ENCODE measurements at places on chromosomes 5 and 9.

GRCh38 chr9:24242576-24242975 lies 303.1 kb downstream of the IZUMO3 start:
- no peak for DNase-seq

GRCh38 chr5:39700523-39700922 lies 275.7 kb upstream of the DAB2 start:
- no peak for DNase-seq

DNA sequence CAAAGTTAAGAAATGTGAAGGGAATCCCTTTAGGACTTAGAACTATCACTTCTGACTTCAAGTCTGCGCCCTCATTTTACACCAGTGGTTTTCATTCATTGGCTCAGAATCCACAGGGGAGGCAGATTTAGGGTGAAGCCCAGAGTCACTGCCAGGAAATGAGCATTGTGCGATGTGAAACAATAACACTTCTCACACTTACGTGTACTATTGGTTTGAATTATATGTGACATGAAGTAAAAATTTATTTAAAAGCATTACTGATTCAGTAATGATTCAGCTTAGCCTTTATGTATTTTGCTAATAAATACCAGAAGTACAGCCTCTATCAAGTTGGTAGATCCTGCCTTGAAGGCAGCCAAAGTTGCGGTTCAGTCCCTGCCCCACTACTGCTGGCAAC lies 98.6 kb downstream of the PAM start:
- peak; percentile 10 for DNase-seq

- no peak for DNase-seq
These were observed 755.3 kb downstream of the TLE1 start for GRCh38 chr9:80934095-80934494.

GRCh38 chr9:30078195-30078594 lies 2306.2 kb upstream of the ACO1 start:
- DNase-seq: no peak

DNA sequence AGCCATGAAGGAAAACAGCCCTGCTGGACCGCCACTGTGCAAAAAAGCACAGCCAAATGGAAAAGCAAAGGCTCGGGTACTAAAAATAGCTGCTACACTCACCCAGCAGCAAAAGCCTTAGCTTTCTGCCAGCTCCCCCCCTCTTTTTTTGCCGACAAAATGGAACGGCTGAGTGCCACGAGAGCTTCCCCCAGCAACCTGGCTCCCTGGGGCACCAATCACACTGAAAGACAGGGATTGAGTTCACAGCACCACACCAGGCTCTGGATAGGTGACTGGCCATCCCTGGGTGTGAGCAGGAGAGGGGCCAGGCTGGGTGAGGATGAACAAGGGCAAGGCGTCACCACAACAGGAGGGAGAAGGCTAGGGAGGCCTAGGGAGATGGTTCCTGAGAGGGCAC lies 66.7 kb downstream of the SIL1 start:
- DNase-seq: no peak

DNA sequence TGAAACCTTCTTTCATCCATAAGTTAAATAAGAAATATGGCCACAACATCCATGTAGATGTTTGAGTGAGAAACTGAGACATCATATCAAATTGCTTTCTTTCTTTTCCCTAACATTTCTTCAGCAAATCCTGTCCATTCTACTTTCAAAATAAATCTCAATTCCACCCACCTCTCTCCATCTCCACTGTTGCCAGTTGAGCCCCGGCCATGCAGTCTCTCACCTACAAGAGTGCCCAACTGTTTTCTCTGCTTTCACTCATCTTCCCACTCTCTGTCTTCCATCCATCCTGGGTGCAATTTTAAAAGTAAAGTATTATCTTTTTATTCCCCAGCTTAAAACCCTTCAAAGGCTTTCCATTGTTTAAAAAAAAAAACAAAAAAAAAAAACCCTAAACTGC lies 260.4 kb downstream of the DEPDC1B start:
- no peak for DNase-seq

GRCh38 chr9:105900123-105900522 lies 205.8 kb downstream of the TMEM38B start:
- no peak for DNase-seq

GRCh38 chr9:96413302-96414221 lies 4.6 kb downstream of the ZNF367 start:
- no peak for DNase-seq

GRCh38 chr5:36701085-36701698 lies 94.8 kb downstream of the SLC1A3 start:
- no peak for DNase-seq

- DNase-seq: no peak
These were observed 19.6 kb upstream of the ENC1 start for GRCh38 chr5:74660140-74660539.

DNA sequence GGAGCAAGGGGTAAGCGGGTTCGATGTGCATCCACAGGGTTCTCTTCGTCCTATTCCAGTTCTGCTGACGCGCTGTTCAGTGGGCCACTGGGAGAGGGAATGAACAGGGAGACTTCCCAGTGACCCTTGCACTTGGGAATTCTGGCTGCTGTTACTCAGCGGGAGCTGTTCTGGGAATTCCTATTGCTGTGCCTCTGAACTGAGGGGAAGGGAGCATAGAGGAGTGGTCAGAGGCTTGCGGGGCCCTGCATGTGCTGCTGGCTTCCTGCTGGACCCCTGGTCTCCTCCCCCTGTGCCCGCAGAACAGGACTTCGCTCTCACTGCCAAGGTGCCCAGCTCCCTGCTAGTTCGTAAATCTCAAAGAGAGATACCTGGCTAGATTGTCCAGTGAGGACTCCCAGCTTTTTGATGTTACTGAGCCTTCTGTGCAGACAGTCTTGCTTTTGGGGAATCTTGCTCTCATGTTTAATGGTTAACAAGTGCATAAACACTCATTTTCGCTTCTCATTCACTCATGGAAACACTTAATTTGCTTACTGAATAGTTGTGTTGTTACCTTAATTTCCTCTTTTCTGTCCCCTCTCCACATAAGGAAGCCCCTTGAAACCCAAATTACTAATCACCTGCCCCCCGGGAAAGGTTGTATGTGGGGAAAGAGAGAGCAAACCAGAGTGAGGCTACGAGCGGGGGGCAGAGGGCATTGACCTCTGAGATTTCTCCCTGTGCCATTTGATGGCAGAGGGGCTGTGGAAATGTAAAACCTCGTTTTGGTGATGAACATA lies 5.9 kb downstream of the TRIO start:
- no peak for DNase-seq

DNA sequence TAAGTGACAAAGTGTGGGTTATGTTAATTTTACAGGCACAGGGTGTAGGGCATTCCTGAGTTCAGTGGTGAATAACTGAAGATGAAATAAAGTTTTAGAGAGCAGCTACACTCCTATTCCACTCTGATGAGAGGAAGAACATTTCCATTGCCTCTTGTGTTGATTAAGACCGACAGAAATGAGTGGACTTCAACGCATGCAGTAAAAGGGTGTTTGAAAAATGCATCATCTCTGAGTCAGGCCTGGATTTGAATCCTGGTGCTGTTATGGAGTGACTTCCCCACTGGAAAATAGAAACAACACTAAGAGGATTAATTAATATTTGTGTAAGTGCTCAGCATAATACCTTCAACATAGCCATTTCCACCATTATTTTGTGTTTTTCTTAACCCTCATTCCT lies 86.3 kb downstream of the PRR16 start:
- no peak for DNase-seq

- DNase-seq: no peak
These were observed 60.8 kb downstream of the PTPN3 start for GRCh38 chr9:109437286-109437685.

DNA sequence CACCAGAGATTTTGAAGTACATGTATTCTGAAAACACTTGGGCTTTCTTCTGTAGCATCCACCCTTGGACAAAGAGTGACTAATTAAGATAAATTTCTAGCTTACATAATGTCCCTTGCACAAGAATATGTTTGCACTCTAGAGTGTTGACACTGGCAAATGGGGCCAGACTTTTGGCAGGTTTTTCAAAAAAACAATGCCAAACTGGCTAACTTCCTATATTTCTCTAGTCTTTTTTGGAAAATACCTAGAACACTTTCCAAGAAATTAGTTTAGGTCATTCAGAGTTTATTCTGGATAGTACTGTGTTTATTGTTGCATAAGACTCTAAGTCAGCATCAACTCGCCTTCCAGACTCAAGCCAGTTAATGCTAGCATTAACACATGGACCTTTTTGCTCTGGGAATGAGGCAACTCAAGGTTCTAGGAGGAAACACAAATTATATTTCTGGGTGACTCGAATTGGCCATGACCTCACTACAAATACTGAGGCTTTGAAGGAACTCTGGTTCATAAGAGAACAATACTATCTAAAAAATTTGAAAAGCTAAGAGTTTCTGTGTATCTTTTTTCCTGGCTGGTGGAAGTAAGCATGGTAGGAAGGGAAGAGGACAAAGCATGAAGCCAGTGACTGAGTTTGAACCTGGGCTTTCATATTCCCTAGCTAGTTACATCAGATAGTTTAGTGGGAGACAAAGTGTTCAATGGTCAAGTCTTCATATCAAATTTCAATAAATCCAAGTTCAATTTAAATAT lies 101.6 kb downstream of the NREP start:
- no peak for DNase-seq

- no peak for DNase-seq
These were observed 247.3 kb downstream of the PSAT1 start for GRCh38 chr9:78544230-78544629.

GRCh38 chr5:180557217-180557809 lies 34.0 kb downstream of the SCGB3A1 start:
- DNase-seq: no peak

DNA sequence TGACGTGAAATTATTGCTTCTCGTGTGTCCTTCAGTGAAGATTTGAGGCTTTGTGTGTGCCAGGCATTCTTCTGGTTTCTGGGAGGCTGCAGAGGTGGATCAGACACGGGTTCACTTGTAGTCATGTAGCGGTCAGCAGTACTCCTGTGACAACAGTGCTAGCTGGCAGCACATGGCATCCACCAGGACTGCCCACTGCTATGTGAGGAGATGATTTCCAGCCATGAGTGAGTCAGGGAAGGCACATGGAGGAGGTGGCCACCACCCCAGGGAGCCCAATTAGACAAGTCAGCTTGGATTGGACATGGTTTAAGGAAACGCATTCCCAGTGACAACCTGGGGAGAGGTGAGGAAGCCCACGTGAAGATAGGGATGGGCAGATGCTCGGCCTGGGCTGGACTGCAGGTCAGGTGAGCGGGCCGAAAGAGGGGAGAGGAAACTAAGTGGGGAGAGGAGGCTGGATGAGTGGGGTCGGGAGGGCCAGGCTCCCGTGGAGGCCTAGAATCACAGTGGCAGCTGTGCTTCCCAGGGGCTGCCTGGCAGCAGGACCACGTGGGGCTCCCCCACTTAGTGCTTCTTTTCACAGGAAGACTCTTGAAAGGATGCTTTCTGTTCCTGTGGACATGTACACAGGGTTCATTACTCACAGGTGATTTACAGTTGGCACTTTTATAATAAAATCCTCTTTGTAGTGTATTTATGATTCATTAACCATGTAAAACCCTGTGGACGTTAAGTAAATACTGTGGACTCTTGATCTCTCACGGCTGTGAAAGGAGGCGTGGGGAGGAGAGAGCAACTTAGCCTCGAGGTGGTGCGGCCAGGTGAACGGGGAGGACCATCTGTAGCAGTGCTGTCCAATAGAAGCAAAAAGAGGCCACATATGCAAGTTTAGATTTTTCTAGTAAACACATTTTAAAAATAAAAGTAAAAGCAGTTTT lies 80.0 kb upstream of the OTULINL start:
- DNase-seq: no peak

DNA sequence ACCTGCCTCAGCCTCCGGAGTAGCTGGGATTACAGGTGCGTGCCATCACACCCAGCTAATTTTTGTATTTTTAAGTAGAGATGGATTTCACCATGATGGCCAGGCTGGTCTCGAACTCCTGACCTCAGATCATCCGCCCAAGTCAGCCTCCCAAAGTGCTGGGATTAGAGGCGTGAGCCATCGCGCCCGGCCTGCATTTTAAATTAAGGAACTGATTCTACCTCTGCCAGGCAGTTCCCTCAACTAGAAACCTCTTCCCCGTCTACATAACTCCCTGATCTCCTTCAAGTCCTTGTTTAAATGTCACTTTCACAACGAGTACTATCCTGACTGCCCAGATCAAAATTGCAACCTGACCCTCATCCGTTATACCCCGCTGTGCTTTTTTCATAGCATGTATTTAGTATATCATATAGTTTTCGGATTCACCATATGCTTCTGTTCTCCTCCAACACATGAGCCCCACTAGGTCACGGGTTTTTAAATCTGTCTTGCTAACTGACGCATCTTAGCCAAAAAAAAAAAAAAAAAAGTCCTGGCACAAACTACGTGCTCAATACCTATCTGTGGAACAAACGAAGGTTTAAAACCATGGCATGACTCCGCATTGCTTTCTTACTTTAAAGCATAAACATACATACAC lies 858 bp upstream of the SOWAHA start:
- no peak for DNase-seq

DNA sequence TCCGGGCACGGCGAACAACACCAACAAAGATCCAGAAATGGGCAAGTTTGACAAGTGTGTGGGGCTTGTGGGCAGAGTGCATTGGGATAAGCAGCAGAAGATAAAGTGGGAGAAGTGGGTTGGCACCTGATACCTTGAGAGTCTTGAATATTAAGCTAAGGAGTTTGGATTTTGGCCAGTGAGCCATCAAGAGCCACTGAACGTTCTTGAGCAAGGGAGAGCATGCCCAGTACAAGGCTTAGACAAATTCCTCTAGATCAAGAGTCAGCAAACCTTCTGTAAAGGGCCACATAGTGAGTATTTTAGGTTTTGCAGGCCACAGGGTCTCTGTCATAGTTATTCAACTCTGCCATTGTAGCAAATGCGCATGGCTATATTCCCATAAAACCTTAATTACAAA lies 26.6 kb upstream of the TRMT10B start:
- no peak for DNase-seq

Measured in stimulated activated CD4-positive, alpha-beta T cell treated with anti-CD3 and anti-CD28 coated beads, Interleukin-1b, Interleukin-23, amount 100 ng/mL, for 48 hours (primary cell).